Activated CD4-positive, alpha-beta memory T cell treated with anti-CD3 and anti-CD28 coated beads, Interleukin-2, amount 10 ng/mL, durations not matched to agents 7 days and 5 days (primary cell): ENCODE measurements at places on chromosomes 3 and 15. TPM values are rescaled to one million over a fixed set of nuclear protein-coding genes. Genes with fewer than 3 reads are reported as not detected.

DNA sequence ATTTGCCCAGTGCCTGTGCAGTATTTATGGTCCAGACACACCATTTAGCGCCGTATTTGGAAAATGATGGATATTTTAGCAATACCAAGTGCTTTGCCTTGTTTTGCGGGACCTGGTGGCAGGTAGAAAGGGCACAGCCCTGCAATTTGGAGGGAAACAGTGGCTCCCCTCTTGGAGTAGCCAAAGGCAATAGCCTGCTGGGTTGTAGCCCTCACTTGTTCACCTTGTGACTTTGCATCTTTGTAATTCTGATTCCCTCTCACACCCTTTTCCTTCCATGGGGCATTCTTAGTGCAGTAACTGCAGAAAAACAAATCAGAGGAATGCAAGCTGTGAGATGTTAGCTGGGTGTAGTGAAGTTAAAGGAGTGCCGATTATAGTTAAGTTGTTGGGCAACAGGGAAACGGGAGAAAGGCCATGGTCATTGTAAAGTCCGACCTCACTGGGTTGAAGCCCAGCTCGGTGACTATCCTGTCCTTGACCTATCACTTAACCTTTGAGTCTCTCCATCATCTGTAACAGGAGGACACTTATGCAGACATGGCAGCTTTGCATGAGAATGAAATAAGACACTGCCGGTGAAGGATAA, 131.0 kb upstream of the KLHL25 start:
- no peak overlapping the region for H3K4me3 ChIP-seq
- no peak for DNase-seq
- H3K27me3 ChIP-seq = peaks cover 1% of the 10 kb centered on the region
- H3K27ac ChIP-seq = no peak overlapping the region
- no peaks in the 10 kb centered on the region for H3K36me3 ChIP-seq

GRCh38 chr3:61416618-61417017, 144.8 kb upstream of the PTPRG start:
- H3K4me1 ChIP-seq = no peaks in the 10 kb centered on the region
- no peaks in the 10 kb centered on the region for H3K27me3 ChIP-seq
- H3K27ac ChIP-seq = no peak overlapping the region
- DNase-seq = no peak

DNA sequence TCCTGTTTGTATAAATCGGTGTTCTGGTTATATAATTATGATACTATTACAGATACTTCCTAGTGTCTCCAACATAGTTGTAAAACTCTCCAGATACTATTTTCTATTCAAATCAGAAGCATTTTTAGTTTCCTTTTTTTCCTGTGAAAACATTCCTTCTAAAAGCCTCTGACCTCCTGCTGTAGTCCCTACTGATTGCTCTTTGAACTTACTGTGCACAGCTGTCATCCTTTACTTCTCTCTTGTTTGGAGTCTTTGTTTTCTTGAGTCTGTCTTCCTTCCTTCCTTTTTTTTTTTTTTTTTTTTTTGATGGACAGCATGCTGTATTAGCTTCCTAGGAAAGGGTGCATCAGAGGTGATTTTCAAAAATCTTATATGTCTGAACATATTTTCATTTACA, 28.9 kb downstream of the NR2C2 start:
- peaks cover 47% of the 10 kb centered on the region for H3K36me3 ChIP-seq
- H3K27me3 ChIP-seq = no peaks in the 10 kb centered on the region
- peaks cover 10% of the 10 kb centered on the region for H3K4me1 ChIP-seq

Gene RBP2
- total RNA-seq = not detected

Gene PDCD7
- 37.8 TPM for total RNA-seq

Gene SLITRK3
- not detected for total RNA-seq

Gene NPAP1
- not detected for total RNA-seq
